ENCODE measurements at places on chromosomes 2 and 18.

GRCh38 chr2:38185012-38185491, 109.1 kb upstream of the CYP1B1 start:
- DNase-seq, result peak; percentile 95

DNA sequence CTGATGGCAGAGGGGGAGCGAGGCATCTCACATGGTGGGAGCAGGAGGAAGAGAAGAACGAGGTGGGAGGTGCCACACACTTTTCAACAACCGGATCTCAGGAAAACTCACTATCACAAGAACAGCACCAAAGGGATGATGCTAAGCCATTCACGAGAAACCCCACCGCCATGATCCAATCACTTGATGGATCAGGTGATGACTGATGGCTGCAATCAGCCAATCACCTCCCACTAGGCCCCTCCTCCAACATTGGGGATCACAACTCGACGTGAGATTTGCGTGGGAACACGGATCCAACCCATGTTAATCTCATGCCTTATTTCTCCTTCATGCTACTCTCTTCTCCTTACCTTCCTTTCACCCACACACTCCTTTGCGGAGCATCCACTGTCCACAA, 143.6 kb downstream of the ANTXR1 start:
- DNase-seq, result no peak

DNA sequence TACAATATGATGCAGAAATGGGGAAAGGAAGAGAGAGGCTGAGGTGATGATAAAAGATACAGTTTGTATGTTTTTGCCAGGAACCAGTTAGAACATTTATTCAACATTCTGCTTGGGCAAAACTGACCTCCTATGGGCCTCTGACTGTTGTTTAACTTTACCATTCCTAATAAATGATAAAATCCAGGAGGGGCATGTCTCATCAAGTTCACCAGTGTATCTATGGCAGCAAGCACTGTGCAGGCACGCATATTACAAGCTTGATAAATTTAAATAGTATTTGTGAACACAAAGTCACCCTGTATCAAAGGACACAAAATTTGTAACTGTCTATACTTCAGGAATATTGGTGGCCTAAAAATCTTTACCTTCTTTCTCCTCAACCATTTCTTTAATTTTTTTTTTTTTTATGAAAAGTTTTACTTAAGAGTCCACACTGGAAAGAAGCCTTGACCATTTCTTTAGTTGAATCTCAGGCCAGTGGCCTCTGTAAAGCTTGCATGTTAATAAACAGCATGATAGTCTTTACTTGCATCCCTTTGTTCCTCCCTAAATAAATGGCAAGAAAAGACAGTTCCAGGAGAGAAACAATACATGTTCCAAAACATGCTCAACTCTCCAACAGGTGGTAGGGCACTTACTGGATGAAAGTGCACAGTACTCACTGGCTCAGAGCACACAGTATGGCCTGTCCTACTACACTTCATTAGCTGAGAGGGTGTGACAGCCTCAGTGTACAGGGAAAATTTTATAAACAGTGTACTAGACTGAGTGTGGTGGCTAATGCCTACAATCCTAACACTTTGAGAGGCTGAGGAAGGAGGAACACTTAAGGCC, 52.3 kb downstream of the SOS1 start:
- DNase-seq, result no peak

GRCh38 chr18:32270341-32270740, 80.5 kb downstream of the MEP1B start:
- DNase-seq, result no peak

DNA sequence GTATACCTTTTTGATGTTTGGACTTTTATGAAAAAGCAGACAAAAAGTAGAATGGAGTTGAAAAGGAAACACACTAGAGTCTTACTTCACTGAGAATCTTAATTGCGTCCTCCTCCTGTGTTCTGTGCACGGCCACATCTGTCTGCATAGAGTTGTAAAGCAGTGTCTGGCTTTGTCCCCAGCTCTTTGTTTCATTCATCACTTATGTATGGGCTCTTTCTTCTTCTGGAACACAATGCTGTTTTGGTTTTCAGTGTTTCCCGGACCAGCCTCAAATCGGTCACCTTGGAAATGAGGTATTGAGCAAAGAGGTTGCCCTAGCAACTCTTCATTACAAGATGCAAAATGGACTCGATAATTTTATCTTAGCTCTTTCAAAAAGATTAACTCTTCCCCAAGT, 104.3 kb upstream of the CNGA3 start:
- no peak for DNase-seq

- no peak for DNase-seq
These were observed 228.5 kb upstream of the ZEB2 start for GRCh38 chr2:144748443-144748842.
